HuH-7 (cell line): ENCODE measurements at places on chromosomes 1 and 21.

GRCh38 chr1:228871314-228872061, 136.2 kb downstream of the RHOU start:
- DNase-seq, result no peak

GRCh38 chr1:56825436-56825835, 6.2 kb upstream of the FYB2 start:
- DNase-seq, result no peak

DNA sequence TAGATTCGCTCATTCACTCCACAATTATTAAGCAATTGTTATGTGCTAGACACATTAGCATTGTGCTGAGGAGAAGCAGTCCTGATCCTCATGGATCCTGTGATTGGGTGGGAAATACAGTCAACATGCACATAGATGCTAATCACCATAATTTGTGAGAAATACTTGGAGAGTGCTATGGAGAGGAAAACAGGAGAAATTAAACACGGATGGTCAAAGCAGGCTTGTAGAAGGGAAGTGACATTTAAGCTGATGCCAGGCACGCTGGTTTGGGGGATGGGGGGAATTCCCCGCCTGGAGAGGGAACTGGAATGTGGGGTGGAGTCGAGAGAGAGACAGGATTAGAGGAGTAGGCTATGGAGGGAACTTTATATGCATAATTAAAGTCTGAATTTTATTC, 52.2 kb upstream of the L1TD1 start:
- DNase-seq, result no peak

DNA sequence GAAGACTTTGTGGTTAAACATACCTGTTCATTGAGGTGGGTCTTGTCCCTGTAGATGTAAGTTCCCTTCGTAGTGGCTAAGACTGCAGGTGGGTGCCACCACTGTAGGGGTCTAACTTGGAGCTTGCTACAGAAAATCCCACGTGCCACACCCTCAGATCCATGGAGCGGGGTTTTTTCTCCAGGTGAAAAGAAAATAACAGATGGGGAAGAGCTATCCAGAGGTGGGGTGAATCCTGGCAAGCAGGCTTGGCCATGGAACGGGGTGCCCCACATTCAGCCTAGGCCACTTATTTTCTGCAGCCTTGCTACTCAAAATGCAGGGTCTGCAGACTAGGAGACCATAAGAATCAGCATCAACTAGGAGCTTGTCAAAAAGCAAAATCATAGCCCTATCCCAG, 24.0 kb downstream of the EXOC8 start:
- no peak for DNase-seq

GRCh38 chr1:35594005-35594760, 21.1 kb downstream of the TFAP2E start:
- no peak for DNase-seq

GRCh38 chr1:182677397-182678098, 6.8 kb downstream of the RGS8 start:
- DNase-seq, result no peak
